NCI-H1092 (cell line): ENCODE measurements at places on chromosomes 13 and 19.

GRCh38 chr13:110137680-110138009 lies 169.3 kb downstream of the COL4A1 start:
- peak; percentile 61 for DNase-seq

GRCh38 chr19:40671404-40671803 lies 19.0 kb downstream of the NUMBL start:
- no peak for DNase-seq

GRCh38 chr13:32911506-32911905 lies 104.7 kb upstream of the KL start:
- DNase-seq: peak; percentile 46

DNA sequence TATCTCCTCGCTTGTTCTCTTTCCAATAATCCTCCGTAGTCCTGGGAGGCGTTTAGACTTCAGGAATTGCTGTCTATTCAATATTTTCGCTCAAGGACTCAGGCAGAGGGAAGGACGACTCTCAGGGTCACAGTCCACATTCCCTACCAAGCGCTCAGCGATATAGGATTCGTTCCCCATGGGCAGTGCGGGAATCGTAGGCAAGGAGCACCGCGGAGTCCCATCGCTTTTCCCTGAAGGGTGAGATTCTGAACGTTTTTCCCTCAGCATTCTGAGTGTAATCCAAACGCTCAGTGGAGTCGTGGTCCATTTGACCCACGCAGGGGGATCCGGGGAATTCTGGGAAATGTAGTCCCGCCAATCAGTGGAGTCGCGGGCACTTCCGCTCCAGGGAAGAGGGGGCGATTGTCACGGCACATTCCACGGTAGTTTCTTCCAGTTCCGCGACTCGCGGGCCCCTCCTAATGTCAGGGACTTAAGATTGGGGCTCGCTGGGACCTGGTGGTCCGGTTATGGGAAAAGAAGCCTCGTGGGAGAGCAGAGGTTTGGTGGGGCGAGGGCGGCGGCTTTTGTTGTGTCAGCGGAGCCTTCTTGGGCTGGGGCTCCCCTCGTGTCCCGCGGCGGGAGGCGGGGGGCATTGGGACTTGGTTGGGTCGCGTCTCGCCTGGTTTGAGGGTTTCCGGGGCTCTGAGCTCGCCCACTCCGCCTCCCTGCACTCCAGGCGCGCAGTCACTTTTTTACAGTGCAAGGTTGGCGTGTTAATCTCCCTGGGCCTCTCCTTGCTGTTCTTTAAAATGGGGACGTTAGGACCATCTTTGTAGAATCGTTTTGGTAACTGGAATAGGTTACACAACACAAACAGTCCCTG lies at the start of gene ZNF234:
Gene ZNF234 (plus strand): TSS at position 364 of the 868 bp plus-strand sequence. CDS start 3,079 bp downstream, outside the sequence.
- peak; percentile 46 for DNase-seq

DNA sequence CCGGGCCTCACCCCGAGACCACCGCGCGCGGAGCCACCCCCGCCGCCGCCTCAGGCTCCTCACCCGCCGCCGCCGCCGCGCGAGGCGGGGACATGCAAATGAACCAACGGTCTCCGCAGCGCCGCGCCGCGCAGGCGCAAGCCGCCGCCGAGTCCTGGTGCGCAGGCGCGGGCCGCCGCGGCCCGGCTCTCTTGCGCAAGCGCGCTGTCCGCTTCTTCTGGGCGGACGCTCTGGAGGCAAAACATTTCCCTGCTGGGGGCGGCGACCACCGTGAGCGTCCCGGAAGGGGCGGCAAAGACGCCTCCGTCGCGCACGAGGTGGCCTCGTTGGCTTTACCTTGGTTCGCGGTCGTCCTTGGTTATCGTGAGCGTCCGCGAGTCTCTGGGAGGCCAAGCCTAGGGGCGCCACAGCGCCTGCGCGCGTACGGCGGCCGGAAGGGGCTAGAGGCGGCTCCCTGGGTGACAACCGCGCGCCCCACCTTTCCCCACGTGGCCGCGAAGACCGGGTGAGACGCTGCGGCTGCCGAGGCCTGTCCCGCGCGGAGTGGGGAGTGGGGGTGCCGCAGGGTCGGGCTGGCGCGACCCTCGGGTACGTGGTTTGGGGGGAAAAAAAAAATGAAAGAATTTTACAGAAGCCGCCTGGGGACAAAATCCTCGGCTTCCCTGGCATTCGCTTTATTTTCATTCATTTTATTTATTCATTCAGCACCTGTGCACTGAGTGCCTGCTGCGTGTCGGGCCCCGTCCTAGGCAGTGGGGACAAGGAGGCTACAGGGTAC lies at the start of the genes ARMC6 and SUGP2:
Gene ARMC6 (plus strand): TSS at position 178 of the 778 bp plus-strand sequence. CDS start 607 bp downstream, outside the sequence.
Gene SUGP2 (minus strand): TSS at position 92 of the 778 bp plus-strand sequence. CDS start 2,446 bp downstream, outside the sequence.
- peak; percentile 85 for DNase-seq

DNA sequence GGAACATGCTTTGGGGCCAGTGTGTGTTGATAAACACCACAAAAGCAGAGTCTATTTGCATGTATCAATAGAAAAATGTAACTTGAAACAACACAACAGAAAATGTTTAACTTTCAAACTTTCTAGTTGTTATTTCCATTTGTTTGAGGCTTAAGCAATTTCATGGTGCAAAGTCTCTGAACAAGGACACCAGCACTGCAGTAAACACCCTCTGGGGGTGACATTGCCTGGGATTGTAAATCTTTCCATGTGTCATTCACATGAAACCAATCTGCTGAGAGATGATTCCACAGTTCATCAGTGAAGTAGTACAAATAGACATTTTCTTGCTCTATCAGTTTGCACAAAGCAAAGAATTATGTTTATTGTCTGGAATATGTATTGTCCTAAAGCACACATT lies 124.5 kb downstream of the ITGBL1 start:
- no peak for DNase-seq

DNA sequence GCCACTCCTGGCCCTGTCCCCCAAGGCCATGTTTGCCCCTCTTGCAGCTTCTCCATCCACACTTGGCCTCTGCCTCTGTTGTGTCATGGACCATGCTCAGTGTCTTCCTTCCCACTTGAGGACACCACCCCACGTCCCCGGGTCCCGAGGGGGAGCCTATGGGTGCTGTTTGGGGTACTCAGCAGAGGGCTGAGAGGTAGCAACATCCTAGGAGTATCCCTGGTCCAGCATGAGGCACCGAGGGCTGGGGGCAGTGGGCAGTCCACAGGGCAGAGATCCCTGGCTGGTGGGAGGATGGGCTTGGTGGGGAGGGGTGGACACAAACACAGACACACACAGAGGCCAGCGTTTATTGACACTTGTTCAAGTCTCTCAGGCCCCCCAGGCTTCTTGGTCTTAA lies 1.7 kb downstream of the COX7A1 start:
- no peak for DNase-seq

DNA sequence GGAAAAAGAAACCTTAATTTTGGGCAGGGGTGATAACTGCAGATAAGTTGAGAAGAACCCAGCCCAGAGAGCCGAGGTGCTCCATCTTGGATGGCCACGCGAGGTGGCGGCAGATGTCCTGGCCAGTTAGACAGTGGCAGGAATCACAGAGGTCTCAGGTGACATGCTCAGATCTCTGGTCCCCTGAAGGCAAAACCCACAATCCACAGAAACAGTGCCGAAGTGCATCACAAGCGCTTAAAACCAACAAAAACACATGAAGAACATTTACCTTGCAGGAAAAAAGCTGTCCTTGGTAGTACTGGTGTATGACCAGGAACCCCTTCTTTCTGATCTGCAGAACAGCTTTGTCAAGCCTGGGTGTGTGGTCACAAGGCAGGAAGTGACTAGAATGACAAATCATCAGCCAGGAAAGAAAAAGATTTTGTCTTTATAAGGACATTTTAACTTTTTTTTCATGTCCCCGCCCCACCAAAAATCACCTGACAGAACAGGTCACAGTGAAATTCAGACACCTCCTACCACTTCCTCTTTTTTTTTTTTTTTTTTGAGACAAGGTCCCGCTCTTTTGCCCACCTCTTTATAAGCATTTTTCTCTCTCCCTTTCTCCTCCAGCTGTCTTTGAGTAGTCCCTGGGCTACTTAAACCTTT lies at the start of gene LCP1:
Gene LCP1 (minus strand): TSS at position 338 of the 651 bp plus-strand sequence. CDS start 22,515 bp downstream, outside the sequence.
- no peak for DNase-seq

DNA sequence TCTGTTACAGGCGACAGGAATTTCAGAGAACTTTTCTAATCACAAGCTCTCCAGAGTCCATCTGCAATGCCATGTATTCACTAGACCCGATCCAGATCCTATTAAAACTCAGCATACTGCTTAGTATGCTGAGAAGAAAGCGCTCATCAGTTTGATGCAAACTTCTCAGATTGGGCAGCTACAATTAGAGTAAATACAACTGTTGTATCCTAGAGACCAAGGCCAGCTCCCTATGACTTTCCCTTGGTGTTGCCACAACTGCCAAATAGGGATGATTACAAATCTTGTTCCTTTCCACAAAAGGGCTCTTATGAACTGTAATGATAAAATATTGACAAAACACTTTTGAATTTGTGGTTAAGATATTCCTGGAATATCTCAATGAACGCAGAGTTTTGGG lies 191.2 kb downstream of the SPRY2 start:
- DNase-seq: no peak

DNA sequence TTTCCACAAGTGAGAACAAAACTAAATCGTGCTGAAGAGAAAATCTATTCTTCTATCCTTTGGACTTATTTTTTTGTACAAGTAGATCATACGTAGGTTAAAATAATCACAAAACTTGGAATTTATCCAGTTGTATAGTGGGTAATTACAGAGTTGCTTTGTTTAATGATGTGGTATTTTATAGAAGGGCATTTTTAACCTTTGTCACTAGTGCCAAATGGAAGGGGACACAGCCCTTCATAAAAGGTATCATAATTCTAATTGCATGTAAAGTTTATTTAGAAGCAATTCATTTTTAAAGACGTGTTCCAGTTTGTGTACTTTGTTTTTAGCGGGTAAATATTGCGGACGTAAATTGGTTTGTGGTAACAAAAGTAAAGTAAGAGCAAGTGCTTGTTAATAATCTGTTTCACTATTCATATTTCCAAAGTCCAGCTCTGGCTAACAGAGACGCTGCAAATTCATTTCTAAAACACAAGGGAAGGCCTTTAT lies 99.5 kb downstream of the ERCC5 start:
- DNase-seq: no peak

GRCh38 chr19:48064509-48064908 lies 20.6 kb upstream of the CABP5 start:
- no peak for DNase-seq

GRCh38 chr13:37211487-37211886 lies 106.0 kb upstream of the CSNK1A1L start:
- no peak for DNase-seq

DNA sequence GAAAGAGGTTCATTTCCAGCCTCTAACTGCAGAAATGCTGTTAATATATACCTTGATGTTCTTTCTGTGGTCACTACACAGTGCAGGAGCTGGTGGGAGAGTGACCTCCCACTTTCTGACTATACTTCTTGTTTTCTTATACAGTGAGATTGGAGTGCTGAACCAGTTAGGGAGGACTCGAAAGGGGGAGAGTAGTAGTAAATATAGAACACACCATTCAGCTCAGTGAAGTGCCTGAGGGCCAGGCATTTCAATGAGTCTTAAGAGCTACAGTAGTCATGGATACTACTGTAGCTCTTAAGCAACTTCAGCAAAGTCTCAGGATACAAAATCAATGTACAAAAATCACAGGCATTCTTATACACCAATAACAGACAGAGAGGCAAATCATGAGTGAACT lies 372.9 kb downstream of the MTUS2 start:
- DNase-seq: no peak

- no peak for DNase-seq
These were observed 22.8 kb downstream of the KCTD15 start for GRCh38 chr19:33819506-33819879.

DNA sequence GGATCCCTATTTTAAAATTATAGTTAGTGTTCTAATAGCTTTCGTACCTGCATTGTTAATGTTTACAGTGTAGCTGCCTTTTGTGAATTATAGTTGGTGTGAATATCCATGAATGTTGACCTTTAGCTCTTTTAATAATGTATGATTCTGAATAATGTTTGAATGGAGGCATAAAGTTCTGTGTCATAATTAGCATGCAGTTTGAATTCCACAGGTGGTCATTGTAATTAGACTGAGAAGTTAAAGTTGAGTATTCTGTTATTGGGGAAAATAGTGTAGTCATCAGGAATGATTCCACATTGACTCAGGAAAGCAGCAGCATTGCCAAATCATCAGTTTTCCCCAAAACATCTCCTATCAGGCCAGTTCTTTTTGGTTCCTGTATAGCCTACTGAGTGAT lies 12.1 kb downstream of the GPR18 start:
- no peak for DNase-seq

- DNase-seq: no peak
These were observed 44.3 kb downstream of the SPRY2 start for GRCh38 chr13:80296638-80297037.

DNA sequence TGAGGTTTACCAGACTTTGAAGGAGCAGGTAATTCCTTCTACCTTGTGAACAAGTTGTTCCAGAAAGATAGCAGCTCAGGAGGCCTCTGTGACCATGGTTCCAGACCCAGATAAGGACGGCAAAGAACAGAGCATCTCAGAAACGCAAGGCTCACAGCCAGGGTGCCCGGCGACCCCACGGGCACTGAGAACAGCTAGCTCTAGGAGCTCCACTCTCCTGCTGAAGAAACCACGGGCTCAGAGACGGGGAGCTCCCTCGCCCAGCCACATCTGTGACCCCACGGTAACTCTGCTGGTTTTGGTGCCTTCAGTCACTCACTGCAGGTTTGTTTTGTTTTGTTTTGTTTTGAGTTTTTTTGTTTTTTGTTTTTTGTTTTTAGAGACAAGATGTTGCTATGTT lies 16.0 kb upstream of the NCCRP1 start:
- DNase-seq: no peak

- DNase-seq: no peak
These were observed 10.4 kb upstream of the DOCK9 start for GRCh38 chr13:98988277-98988676.

DNA sequence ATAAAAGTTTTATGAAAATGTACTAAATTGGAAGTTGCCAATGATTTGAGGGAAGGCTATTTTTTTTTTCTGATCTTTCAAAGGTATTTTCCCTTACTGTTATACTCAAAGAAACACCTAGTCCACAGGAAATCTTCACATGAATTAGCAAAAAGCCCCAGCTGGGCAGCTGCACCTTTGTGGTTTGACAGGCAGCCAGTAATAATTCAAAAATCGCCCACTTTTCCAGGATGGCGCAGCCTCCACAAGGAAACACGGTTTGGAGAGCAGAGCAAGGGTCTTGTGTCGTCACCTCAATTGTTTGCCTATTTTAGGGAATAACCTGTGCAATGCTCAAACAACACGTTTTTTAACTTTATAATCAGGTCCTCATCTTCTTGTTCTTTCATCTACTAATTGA lies 324.9 kb upstream of the GPC6 start:
- DNase-seq: no peak

DNA sequence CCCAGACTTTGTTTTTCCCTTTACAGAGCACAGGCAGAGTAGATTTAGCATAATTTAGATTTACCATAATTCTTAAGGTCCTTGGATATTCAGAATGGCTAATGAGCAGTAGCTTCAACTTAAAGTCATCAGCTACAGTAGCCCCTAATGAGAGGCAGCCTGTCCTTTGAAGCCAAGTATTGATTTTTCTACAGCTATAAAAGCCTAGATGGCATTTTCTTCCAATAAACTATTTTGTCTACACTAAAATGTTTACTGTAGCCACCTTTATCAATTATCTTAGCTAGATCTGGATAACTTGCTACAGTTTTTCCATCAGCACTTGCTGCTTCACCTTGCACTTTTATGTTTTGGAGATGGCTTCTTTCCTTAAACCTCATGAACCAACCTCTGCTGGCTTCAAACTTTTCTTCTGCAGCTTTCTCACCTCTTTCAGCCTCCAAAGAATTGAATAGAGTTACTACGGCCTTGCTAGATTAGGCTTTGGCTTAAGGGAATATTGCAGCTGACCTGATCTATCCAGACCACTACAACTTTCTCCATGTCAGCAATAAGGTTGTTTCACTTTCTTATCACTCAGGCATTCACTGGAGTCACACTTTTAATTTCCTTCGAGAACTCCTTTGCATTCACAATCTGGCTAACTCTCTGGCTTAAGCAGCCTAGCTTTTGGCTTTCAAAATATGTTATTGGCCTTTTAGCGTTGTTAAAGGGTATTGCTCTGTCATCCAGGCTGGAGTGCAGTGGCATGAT lies 26.6 kb downstream of the BRD4 start:
- no peak for DNase-seq
